ENCODE measurements at places on chromosomes 11 and 22.

- no peak for DNase-seq
Observed at GRCh38 chr22:43851058-43851978, 11.0 kb downstream of the SULT4A1 start.

- DNase-seq = no peak
Observed at GRCh38 chr11:83219095-83219494, 25.6 kb downstream of the ANKRD42 start.

GRCh38 chr22:27405672-27406388, 395.7 kb downstream of the MN1 start:
- DNase-seq = peak; percentile 83

- no peak for DNase-seq
Observed at GRCh38 chr11:76683161-76684095, 12.9 kb upstream of the LRRC32 start.

DNA sequence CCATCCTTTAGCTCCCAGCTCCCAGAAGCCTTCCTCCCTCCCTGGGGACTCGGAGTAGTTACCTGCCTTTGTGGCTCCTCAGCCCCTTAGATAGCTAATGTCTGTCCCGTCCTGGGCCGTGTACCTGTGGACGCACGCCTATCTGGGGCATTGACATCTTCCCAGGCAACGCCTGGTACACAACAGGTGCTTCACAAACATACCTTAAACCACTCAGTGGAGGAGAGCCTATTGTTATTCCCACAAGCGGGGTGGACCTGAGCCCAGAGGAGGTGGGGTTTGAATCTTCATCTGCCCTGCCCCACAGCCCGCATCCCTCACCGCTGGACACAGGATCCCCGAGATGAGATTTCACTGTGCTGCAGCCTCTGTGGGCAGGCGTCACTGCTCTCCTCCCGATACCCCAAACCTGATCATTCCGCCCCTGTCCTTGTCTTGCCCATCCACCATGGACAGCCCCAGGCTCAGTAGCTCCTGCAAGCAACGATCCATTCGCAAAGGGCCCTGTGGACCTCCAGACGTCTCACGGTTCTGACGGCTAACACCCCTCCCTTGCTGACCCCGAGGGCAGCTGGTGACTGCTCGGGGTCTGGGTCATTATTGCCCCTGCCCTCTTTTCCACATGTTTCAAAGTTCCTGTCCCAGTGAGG, 73.8 kb upstream of the SHISAL1 start:
- DNase-seq = no peak

GRCh38 chr11:28619846-28620540, 511.8 kb downstream of the METTL15 start:
- no peak for DNase-seq

DNA sequence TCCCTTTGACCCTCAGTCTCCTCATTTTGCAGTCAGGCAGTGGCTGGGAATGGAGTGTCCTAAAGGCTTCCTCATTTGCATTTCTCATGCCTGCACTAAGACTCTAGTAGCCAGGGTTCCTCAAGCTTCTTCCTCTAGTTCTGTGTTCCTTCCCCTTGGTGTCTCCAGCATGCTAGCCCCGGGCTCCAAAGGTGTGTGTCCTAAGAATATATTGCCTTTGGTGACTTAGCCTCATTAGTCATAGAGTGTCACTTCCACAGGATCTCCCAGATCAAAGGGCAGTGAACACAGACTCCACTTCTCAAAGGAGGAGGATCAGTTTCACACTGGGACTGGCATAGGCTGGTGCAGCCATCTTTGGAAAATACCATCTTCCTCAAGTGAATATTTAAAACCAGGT, 21.4 kb upstream of the ACER3 start:
- DNase-seq = no peak

DNA sequence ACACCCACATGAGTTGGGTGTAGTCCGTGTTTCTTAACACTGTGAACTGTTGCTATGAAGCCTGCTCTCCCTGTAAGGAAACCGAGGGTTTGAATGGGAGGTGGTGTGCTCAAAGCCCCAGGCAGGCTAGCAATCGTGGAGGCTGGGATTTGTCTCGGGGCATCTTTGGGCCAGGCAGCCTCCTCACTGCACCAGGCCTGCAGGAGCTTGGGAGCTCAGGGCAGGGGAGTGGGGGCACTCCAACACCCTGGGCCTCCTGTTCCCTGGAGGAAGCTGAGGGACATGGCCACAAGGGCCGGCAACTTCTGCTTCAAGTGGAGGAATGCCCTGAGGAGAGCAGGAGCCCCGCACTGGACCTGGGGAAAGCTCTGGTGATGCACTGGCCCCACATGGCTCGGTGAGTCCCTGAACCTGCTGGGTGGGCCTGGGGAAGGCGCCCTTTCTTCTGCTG, 164.7 kb upstream of the B3GAT1 start:
- DNase-seq = no peak

DNA sequence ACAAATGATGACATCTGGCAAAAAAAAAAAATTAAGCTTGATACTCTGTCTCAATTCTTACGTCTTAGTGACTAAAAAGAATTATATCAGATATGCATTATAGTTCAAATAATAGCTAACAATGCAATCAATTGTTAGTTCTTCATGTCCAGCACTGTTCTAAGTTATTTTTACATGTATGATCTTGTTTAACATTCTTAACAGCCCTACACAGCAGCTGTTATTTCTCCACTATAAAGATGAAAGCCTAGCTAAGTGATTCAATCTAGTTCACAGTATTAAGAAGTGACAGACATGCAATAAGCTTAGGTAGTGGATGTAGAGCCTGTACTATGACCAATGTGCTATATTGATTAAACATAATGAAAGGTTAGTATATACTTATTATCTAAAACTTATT, 4.1 kb downstream of the ZNF214 start:
- DNase-seq = no peak

DNA sequence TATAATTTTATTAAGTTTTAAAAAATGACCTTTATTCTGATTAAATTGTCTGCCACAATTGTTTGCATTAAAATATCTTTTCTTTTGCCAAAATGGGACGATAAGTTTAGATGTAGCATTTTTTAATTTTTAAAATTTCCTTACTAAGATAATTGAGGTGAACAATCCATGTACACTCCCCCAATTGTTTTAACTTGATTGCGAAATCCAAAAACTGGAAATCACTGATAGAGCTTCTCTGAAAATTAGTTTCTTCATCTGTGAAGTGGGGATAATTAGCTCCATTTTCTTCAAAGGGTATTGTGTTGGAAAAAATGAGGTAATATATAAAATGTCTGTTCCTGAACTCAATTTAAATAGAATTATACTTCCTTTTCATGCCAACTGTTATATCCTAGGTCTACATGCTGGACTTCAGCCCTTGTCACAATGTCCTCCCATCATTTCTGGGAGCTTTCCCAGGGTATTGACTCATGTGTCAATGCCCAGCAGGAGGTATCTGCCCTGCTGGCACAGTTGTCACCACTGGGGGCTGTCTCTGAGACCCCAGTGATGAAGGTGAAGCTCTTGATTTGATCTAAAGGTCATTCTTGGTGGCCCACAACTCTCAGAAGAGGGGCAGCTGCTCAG, 28.7 kb upstream of the NAV2 start:
- DNase-seq = no peak

GRCh38 chr22:29718949-29719898, 579 bp upstream of the CABP7 start:
- no peak for DNase-seq

GRCh38 chr11:18780329-18780728, 11.3 kb downstream of the PTPN5 start:
- no peak for DNase-seq

GRCh38 chr11:14902650-14903350, 10.8 kb upstream of the CYP2R1 start:
- DNase-seq = peak; percentile 23

GRCh38 chr11:13227676-13228255, 49.8 kb upstream of the BMAL1 start:
- no peak for DNase-seq

GRCh38 chr11:125175896-125176575, 11.5 kb downstream of the PKNOX2 start:
- no peak for DNase-seq

DNA sequence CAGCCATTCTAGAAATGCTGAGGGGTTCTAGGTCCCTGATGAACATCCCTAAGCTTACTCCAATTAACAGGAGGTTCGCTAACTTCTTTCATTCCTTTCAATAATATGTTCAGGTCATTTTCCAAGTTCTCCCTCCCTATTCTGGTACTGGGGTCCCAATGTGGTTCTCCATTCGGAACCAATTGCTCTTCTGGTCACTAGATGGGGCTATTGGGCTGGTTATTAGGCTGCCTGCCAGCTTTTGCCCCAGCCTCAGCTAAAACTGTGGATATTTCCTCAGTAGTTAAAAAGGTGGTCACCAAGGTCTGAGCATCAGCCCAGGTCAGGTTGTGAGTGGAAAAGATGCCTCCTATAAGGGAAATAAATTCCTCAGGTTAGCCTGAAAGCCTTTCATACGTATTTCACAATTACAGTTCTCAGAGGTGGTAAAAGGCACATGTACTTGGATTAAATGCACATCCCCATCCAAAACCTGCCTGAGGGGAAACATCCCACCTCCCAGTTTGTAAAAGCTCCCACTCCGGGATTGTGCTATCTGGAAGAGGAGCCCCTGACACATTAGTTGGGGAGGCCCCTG, 161.1 kb upstream of the CCDC179 start:
- peak; percentile 69 for DNase-seq

- DNase-seq = no peak
Observed at GRCh38 chr11:79564288-79564925, 123.6 kb upstream of the TENM4 start.

DNA sequence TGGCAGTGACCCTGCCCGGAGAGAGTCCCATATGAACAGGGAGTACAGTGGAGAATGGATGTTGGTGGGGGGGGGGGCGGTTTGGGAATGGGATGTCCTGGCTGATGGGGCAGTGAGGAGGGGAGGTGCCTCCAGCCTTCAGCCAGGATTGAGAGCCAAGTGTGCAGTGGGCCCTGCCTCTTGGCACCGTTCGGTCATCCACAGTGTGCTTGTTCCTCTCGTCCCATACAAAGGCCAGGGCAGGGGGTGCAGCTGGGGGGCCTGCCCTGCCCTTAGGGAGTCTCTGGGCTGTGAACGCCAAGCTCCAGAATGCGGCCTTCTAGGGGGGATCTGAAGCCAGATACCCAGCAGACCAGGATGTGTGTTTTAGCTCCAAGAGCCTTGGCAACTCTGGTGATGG, 34.0 kb downstream of the KCNC1 start:
- DNase-seq = no peak

All from GM03348 (cell line).